ENCODE measurements at places on chromosomes 5 and 9.

DNA sequence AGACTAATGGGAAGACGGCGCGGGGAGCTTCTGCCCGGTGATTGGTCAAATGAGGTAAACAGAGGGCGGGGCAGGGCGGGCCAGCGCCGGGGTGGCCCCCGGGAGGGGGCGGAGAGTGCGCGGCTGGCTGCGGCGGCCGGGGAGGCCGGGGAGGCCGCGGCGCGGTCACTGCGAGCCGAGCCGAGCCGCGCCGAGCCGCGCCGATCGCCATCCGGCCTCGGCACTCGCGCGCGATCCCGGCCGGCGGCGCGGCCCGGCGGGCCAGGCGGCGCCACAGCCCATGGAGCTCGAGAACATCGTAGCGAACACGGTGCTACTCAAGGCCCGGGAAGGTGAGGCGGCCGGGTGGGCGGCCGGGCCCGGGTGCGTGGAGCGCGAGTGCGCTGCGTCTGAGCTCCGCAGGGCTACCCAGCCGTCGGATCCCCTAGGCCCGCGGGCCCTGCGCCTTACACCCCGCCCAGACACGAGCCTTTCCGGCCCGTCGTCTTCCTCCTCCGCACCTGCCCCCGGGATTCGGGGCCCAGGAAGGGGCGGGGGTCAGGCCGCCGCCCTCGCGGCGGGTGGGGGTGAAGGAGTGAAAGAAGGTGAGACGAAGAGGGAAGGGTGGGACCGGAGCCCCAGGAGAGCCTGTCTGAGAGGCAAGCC, at the start of gene GRK6:
TSS of gene GRK6 (plus strand) at position 111 of the 645 bp plus-strand sequence. CDS start at position 281, 170 bp downstream.
- H3K4me1 ChIP-seq = no peaks in the 10 kb centered on the region
- H3K27me3 ChIP-seq = no peaks in the 10 kb centered on the region
- H3K4me3 ChIP-seq = peak within 1 kb of the TSS; percentile 76
- peaks cover 6% of the 10 kb centered on the region for H3K36me3 ChIP-seq
- H3K27ac ChIP-seq = no peak within 1 kb of the TSS

GRCh38 chr9:110241260-110241857, 14.9 kb downstream of the TXN start:
- no peak for DNase-seq
- no peaks in the 10 kb centered on the region for H3K36me3 ChIP-seq
- no peak overlapping the region for H3K27ac ChIP-seq
- H3K4me1 ChIP-seq = 0 out of 2 replicates have a peak, but pooled peaks cover 2% of the 10 kb centered on the region
- H3K4me3 ChIP-seq = no peak overlapping the region

DNA sequence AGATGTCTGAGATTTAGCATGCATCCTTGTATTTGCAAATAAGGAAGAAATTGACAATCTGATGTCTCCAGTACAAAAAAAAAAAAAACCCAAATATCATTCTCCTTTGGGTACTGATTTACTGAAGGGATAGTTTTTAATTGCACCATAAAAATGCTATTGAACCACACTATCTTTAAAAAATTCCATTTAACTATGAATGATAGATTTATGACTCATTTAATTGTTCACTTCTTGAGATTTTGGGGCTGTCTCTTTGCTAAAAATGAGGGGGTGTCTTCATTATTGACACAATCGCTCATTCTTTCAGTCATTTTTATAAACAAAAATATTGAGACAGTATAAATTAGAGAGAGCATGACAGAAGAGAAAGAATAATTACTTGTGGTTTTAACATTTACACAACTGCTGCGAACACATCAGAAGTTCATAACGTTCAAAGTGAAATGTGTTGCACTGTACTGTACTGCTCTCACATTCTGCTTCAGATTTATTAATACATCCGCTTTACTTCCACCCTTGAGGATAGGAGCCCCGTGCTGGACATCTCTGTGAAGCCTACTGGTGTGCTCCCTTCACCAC, 142.3 kb downstream of the MEF2C start:
- H3K36me3 ChIP-seq = no peaks in the 10 kb centered on the region
- no peak for DNase-seq
- H3K4me3 ChIP-seq = no peak overlapping the region
- H3K4me1 ChIP-seq = no peaks in the 10 kb centered on the region

- DNase-seq = no peak
- H3K27ac ChIP-seq = no peak overlapping the region
- H3K36me3 ChIP-seq = no peaks in the 10 kb centered on the region
- H3K4me1 ChIP-seq = no peaks in the 10 kb centered on the region
- no peaks in the 10 kb centered on the region for H3K27me3 ChIP-seq
- H3K4me3 ChIP-seq = no peak overlapping the region
Measured at GRCh38 chr5:88049737-88050136, 218.9 kb downstream of the TMEM161B start.

DNA sequence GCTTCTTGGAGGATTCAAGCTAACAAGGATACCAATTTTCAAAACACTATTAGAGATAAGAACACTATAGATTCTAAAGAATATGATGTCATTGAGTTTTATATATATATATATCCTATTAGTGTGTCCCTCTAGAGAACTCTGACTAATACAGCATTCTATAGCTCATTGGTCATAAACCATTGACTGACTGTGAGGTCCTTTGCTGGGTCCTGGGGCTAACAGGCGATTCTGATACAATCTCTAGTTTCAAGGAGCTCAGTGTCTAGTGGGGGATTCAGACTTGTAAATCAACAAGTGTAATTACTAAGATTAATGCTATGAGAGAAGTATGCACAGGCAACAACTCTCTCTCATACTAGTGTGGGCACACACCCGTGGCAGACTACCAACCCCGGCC, 234.5 kb downstream of the DENND1A start:
- H3K4me3 ChIP-seq = no peak overlapping the region
- H3K4me1 ChIP-seq = no peaks in the 10 kb centered on the region
- H3K27me3 ChIP-seq = no peaks in the 10 kb centered on the region
- no peak for DNase-seq
- no peaks in the 10 kb centered on the region for H3K36me3 ChIP-seq
- no peak overlapping the region for H3K27ac ChIP-seq

DNA sequence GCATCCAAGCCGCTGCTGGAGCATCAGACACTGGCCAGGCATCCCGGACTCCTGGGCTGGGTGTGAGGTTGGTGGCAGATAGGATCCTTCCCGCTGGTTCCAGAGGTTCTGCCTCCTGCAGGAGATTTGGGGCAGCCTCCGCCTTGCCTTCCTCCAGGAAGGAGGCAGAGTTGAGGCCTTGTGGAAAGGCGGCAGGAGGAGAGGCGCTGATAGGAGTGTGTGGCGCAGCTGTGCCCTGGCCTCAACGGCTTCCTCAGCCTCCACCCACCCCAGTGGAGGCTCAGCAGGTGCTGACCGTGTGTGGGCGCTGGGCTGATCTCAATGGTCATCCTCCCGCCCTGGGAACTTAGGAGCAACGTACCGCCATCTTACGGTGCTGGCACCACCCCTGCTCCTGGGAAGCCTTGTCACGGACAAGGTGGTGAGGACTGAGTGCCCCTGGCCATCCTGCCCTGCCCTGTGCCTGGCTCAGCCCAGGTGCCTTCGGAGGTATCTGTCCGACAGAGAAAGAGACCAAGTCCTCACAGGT, 10.2 kb downstream of the NCS1 start:
- H3K27ac ChIP-seq = no peak overlapping the region
- no peaks in the 10 kb centered on the region for H3K36me3 ChIP-seq
- no peak overlapping the region for H3K4me3 ChIP-seq
- peaks cover 21% of the 10 kb centered on the region for H3K4me1 ChIP-seq

GRCh38 chr5:132449060-132449459, 41.5 kb downstream of the IRF1 start:
- H3K4me1 ChIP-seq = peaks cover 4% of the 10 kb centered on the region
- no peak overlapping the region for H3K4me3 ChIP-seq
- H3K27me3 ChIP-seq = no peaks in the 10 kb centered on the region
- no peaks in the 10 kb centered on the region for H3K36me3 ChIP-seq
- no peak for DNase-seq

DNA sequence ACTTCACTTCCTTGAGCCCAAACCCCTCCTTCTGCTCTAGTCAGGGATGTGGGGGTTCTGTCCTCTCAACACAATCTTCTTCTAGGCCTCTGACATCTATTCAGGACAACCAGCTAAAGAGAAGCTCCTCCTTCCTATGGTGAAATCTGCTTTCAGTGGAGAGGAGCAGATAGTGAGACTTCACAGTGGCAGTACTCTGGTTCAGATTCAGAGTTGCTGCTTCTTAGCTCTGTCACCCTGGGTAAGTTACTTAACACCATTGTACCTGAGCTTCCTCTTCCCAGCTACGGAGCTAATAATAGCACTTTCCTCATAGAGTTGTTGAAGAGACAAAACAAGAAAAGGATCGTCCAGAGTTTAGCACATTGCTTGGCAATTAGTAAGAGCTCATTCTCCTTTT, 77.3 kb upstream of the LARP1 start:
- H3K27me3 ChIP-seq = no peaks in the 10 kb centered on the region
- no peak overlapping the region for H3K27ac ChIP-seq
- H3K4me3 ChIP-seq = no peak overlapping the region
- no peaks in the 10 kb centered on the region for H3K4me1 ChIP-seq
- DNase-seq = no peak

- H3K27me3 ChIP-seq = no peaks in the 10 kb centered on the region
- no peak overlapping the region for H3K4me3 ChIP-seq
- H3K27ac ChIP-seq = no peak overlapping the region
- no peak for DNase-seq
- peaks cover 3% of the 10 kb centered on the region for H3K4me1 ChIP-seq
Measured at GRCh38 chr5:127652952-127653611, 4.2 kb downstream of the CTXN3 start.

- peaks cover 8% of the 10 kb centered on the region for H3K27me3 ChIP-seq
- no peaks in the 10 kb centered on the region for H3K36me3 ChIP-seq
- peaks cover 5% of the 10 kb centered on the region for H3K4me1 ChIP-seq
- H3K27ac ChIP-seq = no peak overlapping the region
- no peak overlapping the region for H3K4me3 ChIP-seq
- DNase-seq = no peak
Measured at GRCh38 chr9:137050570-137050969, 3.3 kb downstream of the ENTPD2 start.

- no peaks in the 10 kb centered on the region for H3K27me3 ChIP-seq
- no peak for DNase-seq
- H3K36me3 ChIP-seq = no peaks in the 10 kb centered on the region
- no peaks in the 10 kb centered on the region for H3K4me1 ChIP-seq
- H3K27ac ChIP-seq = no peak overlapping the region
Measured at GRCh38 chr5:137305971-137306602, 193.0 kb downstream of the SPOCK1 start.

- H3K27me3 ChIP-seq = no peaks in the 10 kb centered on the region
- no peak for DNase-seq
- no peaks in the 10 kb centered on the region for H3K36me3 ChIP-seq
- H3K27ac ChIP-seq = no peak overlapping the region
- no peaks in the 10 kb centered on the region for H3K4me1 ChIP-seq
Measured at GRCh38 chr5:21573416-21574314, 1279.5 kb downstream of the CDH12 start.

GRCh38 chr5:60177596-60177995, 284.1 kb upstream of the PDE4D start:
- DNase-seq = no peak
- H3K4me1 ChIP-seq = no peaks in the 10 kb centered on the region
- H3K27me3 ChIP-seq = no peaks in the 10 kb centered on the region
- no peak overlapping the region for H3K27ac ChIP-seq

DNA sequence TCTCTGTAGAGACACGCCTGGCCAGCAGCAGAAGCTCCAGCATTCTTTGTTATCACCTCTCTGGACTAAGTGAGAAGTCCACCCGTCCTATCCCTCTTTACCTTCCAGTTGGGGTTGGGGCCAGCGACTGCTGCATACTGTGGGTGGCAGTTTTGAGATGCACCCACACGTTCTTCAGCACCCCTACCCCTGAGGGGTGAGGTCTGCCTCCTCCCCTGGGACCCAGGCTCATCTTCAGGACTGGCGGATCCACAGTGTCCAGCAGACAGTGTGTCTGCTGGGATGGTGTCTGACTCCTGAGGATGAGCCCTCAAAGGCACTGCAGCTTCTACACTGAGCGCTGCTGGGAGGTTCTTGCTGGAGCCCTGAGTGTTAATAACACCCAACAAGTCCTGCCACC, 78.8 kb downstream of the GADD45G start:
- H3K27ac ChIP-seq = no peak overlapping the region
- no peak overlapping the region for H3K4me3 ChIP-seq
- H3K4me1 ChIP-seq = peaks cover 13% of the 10 kb centered on the region

GRCh38 chr5:51225789-51226742, 157.2 kb upstream of the ISL1 start:
- H3K4me1 ChIP-seq = no peaks in the 10 kb centered on the region
- no peak overlapping the region for H3K4me3 ChIP-seq
- no peak overlapping the region for H3K27ac ChIP-seq

DNA sequence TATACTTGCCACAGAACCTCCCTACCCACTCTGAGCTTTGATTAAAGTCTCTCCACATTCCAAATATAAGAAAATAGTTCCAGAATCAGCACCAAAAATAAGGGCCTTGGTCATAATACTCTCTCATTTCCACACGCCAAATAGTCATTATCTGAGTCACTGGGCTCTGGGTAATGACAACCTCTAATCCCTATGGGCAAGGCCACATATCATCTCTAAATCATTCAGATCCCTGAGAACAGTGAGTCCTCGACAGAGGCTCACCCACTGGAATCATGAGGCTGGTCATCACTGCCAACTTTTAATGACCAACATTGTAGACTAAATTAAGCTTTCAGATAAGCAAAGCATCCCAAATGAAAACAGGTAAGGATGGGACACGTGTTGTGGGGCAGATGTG, 28.1 kb downstream of the FAM114A2 start:
- DNase-seq = no peak
- H3K27ac ChIP-seq = no peak overlapping the region

DNA sequence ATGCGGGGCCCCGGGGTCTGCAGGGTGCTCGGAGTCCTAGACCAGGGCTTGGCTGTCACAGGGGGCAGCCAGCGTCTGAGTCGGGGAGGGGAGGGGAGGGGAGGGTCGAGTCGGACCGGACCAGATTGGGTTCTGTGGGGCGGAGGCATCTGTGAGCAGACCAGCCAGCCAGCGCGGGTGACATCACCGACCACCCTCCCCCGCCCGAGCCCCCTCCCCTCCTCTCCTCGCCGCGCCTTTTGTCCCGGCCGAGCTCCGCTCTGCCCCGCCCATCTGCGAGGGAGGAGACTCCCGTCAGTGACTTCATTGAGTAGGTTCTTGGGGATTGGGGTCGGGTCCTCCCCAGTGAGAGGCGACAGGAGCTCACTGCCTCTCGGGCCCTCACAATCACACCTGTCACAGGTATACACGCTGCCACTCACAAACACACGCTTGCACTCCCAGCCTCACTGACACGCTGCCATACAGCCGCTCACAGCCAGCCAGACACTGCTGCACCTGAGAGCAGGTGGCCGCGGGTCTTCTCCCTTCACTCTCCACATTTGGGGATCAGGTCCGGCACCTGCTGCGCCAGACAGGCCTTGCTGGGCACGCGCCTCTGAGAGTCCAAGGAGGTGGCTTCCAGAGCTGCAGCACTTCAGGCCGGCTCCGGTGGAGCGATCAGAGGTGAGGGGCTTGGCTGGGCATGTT, 546 bp downstream of the DNAJB5 start:
- H3K27ac ChIP-seq = no peak overlapping the region
- H3K27me3 ChIP-seq = no peaks in the 10 kb centered on the region
- no peaks in the 10 kb centered on the region for H3K36me3 ChIP-seq
- DNase-seq = no peak
- peak overlapping the region; percentile 59 for H3K4me3 ChIP-seq

All from iPS DF 6.9 (cell line).